ENCODE measurements at places on chromosomes 16 and 17.

DNA sequence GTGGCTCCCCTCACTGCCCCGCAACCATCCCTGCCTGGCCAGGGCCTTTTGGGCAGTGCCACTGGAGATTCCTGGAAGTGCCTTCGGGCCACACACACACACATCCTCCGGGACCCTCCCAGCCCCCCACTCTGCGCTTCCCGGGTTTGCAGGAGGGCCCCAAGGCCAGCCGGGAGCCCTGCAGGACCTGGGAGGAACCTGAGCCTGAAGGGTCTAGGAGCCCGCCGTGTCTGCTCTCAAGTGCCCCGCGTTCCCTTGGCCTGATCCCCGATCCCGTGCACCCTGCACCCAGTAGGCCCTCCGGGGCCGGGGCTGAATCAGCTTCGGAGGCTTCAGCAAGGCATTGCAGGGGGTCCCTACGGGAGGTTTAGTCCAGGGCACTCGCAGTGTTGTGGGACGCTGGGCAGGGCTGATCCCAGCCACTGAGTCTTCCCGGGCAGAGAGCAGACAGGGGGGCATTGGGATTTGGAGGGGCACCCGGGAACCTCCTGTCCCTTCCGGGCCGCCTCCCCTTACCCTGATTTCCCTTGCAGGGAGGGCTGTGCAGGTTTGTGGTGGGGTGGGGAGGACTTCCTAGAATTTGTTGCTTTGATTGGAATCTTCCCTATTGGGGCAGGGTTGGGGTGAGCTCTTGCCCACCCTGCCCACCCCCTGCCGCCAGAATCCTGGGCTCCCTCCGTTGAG is 36.9 kb downstream of the TMEM235 start:
- no peak for DNase-seq

DNA sequence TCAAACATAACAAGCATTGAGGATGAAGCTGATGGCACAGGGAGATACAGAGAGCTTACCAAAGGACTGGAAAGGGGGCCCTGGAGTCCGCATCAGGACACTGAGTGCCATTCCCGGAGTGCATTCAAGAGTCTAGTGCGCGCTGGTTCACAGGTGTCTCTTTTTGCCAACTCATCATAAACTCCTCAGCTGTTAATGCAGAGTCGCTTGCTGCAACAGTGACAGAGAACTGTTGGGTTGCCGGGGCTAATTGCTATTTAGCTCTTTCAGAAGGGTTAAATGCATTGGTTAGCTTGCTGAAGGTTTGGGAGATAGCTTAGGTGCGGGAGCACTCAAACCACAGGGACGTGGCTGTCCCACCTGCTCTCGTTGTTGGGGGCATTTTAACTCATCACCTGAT is 1091.6 kb upstream of the EEF2KMT start:
- DNase-seq: no peak

DNA sequence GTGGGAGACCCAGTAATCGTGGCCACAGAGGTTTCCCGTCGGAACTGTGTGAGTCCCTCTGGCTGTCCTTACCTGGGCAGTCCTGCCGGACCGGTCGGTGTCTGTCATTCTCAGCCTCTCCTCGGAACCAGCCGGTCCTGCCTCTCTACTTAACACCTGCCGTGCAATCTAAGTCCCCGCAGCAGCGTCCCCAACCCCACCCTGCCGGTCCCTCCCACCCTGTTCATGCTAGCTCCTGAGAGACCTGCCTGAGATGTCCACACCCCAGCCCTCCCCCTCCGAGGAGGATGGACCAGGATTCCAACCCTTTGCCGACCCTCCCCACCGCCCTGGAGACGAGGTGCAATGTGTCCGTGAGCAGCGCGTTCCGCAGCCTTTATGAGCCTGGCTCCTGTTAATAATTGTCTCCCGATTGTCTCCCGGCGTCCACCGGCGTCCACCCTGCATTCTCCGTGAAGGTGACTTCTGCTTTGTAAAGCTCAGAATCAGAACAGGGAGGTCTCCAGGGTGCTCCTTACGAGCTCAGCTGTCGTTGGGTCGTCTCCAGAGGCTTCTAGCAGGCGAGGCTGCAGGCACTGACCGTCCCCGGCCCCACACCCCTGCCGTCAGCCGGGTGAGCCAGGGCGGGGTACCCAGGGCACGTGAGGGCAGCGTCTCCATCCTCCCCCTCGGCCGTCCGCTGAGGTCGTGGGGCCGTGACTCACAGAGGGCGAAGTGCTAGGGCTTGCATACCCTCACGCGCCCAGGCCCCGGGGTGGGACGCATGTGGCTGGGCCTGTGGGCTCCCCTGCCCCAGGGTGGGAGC is 10.1 kb downstream of the METRNL start:
- DNase-seq: no peak

DNA sequence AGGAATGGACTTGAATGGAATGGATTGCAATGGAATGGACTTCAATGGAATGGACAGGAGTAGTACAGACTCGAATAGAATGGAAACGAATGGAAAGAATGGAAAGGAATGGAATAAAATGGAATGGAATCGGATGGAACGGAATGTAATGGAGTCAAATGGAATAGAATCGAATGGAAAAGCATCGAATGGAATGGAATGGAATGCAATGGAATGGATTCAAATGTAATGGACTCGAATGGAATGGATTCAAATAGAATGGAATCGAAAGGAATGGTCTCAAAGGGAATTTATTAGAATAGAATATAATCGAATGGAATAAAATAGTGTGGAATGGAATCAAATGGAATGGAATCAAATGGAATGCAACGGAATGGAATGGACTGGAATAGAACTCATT is 484.9 kb upstream of the WSB1 start:
- DNase-seq: no peak
